Panc1 (cell line): ENCODE measurements at places on chromosomes 6 and 20.

- DNase-seq: no peak
Measured at GRCh38 chr6:32271429-32271828, 47.6 kb upstream of the NOTCH4 start.

- DNase-seq: no peak
Measured at GRCh38 chr6:164151161-164152120, 736.9 kb downstream of the QKI start.

DNA sequence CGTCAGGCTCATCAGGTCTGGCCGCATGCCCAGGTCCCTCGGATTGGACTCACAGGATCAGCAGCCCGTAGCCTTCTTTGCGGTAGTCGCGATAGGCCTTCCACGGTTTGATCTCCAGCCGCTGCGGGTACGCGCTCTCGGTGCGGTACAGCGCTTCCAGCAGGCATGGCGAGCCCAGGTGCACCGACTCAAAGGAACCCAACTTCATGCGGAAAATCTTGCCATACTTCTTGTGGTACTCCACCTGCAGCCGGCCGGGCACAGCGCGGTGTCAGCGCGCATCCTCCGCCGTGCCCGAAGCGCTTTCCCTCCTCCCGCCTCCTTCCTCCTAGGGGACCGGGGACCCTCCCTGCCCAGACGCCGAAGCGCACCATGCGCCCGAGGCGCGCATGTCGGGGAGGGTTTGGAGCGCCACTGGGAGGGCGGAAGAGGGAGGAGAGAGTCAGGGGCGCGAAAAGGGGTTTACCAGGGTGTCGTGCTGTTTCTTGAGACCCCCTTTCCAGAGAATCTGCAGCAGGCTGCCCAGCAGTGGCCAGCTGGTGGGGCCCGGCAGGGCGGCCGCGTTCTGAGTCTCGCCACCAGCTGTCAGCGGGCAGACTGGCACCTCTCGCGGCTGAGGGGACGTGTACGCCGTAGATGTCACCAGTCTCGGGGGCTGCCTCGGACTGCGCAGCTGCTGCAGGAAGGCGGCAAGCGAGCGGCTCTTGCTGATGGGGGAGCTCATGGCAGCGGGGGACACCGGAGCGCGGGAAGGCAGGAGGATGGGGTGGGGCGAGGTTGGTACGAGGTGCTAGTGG is 732 bp downstream of the CYP24A1 start:
- DNase-seq: no peak

GRCh38 chr6:43290905-43291355 is 7.1 kb upstream of the SLC22A7 start:
- no peak for DNase-seq

DNA sequence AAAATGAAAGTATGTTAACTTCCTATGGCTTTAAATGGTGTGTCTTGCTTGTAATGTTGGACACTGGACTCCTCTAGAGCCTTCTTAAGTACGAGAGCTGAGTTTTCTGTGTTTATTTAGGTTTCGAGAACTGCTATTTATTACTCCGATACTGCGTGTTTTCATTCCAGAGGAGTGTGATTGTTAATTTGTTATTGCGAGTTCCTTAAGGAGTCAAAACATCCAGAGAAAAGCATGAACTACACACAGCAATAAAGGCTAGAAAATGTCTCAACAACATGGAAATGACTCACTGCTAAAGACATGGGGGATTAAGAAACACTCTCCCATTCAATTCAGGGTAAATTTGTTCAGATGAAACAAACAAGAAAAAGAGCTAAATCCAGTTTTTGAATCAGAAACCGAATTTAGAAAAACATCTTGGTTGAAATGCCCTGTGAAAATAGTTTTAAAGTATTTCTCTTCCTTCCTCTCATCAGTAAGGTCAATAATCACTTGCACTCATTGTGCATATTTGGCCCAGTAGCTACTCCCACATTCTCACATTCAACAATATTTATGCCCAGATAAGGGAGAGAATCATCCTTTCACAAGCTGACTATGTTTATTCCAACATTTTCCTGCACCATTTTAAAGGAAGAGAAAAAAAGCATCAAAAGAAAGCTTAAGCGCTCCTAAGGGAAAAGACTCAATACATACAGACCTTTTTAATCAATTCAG is 36.0 kb downstream of the ATXN1 start:
- DNase-seq: peak; percentile 80

GRCh38 chr20:63754008-63754407 is 14.4 kb downstream of the SLC2A4RG start:
- no peak for DNase-seq

- no peak for DNase-seq
Measured at GRCh38 chr20:3669710-3670367, 6.6 kb upstream of the GFRA4 start.
